Fibroblast of mammary gland (primary cell): ENCODE measurements at places on chromosomes 16 and 17.

DNA sequence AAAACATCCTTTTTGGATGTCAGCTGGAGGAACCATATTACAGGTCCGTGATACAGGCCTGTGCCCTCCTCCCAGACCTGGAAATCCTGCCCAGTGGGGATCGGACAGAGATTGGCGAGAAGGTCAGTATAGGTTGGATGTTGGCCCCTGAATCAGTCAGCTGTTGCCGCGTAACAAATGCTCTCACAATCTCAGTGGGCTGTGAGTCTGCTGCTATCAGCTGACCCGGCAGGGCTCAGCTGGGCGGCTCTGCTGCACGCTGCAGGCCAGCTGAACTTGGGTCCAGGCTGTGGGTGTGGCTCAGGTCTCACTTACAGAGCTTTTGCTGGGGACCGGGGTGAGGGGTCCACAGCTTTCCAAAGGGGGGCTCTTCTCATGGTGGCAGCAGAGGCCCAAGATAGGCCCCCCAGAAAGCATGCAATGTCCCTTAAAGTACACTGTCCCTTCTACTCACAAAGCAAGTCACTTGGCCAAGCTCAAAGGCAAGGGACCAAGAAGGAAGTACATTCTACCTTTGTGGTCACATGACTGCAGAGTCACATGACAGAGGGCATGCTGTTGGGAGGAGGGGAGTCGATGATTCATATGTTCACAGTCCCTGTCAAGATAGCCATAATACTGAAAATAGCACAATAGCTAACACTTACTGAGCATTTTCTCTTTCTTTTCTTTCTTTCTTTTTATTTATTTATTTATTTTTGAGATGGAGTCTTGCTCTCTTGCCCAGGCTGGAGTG, 134.2 kb downstream of the ABCC1 start:
- DNase-seq: peak; percentile 58

- DNase-seq: no peak
Observed at GRCh38 chr17:40348562-40349476, 15.7 kb downstream of the GJD3 start.

- no peak for DNase-seq
Observed at GRCh38 chr17:75194879-75195278, 10.6 kb upstream of the NUP85 start.

DNA sequence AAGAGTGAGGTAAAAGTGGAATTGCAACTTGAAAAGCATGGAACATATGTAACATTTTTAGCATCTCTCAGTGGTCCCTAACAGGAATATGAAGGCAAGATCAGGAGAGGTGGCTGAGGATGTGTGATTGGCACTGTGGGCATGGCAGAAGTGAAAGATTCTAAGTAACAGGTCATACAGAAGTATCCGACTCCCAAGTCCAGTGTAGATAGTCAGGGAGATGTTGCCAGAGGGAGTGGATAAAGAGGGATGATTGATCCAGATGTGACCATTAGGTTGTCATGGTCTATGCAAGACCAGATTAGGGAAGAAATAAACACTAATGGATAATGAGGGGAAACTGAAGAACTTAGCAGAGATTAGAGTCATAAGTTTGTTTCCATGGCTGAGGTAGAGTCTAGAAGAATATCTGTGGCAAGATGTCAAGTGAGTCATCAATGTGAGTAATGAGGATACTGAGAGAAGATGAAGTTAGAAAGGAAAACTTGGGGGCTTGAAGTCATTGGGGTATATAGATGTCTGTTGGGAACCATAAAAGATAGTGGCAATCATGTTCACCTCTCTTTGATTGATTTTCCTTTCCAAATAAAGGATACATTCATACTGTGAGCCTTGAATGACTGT, 23.9 kb upstream of the CAPNS2 start:
- DNase-seq: peak; percentile 82

DNA sequence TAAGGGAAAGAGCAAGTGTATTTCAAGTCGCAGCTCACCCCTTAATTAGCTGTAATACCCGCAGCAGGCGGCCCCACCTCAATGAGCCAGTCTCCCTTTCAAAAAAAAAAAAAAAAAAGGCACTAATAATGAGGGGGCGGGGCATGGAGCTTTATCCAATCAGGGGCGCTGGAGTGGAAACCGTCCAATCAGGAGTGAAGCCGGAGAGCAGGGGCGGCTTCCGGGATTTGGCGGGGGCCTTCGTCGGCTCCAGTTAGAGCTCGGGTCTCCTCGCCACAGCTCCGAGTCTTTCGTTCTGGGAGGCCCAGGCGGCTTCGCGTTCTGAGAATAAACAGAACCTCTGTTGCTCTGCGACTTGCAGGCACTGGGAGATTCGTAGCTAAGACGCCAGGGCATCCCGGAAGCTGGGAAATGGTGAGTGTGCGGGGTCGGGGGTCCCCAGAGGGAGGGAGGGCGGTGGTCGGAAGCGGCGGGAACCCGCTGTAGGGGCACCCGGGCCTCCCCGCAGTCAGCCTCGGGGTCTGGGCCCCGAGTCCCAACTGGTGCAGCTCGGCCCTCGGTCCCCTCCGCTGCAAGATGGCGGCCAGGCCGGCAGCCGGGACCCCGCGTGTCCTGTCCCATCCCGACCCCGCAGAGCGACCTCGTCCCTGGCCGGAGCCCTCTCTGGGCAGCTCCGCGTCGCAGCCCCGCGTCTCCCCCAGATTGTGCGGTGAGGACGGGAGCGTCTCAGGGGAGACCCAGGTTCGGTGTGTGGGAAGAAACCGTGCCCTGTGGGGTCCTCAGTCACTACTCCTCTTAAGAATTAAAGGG, at the start of gene ZNF267:
Gene ZNF267 (plus strand): TSS at position 252 of the 810 bp plus-strand sequence. CDS start 160 bp downstream, at position 412.
- peak; percentile 89 for DNase-seq

DNA sequence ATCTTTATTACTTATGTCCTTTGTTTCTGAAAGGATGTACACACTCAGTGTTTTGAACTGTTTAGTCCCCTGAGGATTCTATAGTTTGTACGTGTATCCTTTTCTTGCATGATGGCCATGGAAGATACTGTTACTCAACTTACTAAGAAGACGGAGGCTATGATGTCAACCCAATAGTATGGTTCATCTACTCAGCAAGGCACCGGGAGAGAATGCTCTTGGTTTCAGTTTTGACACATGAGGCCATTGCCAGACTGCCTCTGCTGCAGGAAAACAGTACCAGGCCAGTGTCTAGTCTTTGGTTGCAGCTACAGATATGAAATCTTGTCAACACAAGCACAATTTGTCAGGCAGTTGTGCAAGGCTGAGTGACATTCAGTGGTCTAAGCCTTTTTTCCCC, 134.5 kb downstream of the MRTFB start:
- DNase-seq: peak; percentile 35

DNA sequence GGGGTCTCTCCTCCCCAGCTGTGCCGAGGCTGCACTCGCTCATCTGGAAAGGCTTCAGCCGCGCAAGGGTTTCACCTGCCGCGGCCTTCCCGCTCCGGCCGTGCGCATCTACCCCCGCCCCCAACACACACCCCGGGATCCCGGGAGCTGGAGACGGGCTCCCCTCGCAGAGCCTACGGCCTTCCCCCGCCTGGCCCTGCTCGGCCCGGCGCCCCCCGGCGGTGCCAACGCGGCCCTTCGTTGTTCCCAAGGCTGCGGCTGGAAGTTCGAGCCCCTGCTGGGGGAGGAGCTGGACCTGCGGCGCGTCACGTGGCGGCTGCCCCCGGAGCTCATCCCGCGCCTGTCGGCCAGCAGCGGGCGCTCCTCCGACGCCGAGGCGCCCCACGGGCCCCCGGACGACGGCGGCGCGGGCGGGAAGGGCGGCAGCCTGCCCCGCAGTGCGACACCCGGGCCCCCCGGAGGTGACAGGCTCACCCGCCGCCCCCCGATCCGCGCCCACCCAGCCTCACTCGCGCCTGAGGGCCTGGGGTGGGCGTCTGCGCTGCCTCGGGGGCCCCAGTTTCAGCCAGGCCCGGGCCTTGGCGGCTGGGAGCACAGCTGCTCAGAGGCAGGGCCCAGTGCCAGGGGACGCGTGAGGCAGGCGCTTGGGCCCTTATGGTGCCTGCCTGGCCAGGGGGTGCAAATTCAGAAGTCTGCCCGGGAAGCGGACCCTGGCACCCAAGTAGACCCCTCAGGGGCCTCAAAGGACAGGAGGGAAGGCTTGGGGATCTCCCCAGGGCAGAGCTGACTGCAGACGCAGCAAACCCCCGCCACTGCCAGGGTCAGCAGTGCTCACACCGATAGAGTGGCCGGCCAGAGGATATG, 11.2 kb downstream of the GALK1 start:
- peak; percentile 47 for DNase-seq

DNA sequence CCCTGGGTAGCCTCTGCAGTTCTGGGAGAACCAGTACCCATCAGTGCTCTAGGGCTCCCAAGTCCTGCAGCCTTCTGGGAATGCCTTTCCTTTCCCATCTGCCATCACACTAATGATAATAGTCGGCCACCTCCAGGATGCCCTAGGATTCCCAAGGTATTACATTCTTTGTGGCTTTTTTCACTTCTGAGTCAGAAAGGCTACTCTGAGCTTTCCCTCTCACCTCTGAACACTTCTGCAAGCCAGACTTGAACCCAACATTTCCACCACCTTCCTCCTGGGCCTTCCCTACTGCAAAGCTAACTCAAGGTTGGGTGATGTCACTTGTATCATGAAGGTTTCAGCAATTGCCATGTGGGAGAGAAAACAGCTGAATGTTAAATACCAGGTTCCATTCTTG, 49.7 kb upstream of the CCL2 start:
- DNase-seq: no peak
